ENCODE measurements at places on chromosomes 2 and 18.
A peak's percentile ranks its signal among the peaks of the same experiment; 100 is the strongest.

DNA sequence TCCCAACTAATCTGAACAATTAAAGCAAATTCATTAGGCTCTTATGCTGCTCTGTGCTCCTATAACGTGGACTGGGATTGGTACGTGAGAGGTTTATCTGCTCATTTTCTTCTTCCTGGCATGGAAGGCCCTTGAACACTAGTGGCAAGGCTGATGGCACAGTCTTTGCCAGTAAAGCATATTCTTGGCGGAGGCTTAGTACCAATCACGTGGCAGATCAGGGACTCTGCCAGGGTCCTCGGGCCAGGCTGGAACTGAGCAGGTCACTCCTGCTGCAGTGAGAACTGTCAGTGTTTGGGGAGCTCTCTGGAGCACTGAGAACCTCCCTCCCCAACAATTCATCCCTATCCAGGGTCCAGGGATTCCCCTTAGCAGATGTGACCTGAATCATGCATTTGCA lies 3.7 kb upstream of the ALPK2 start:
- DNase-seq = no peak

DNA sequence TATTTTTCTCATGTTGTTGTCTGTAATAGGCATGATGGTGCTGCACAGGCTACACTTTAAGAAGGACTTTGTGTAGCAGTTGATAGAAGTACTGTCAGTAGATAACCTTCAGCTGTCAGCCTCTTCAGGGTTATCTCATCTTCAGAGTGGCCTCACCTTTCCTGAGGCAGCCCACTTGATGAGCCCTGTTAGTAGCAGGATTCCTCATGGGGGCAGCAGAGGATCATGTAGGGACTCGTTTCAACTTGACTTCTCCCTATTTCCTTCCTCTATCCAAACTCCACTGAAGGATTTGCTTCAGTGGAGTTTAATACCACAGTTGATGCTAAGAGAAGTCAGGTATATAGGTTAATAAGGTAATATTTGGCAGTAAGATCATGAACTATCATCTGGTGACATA lies 530.3 kb upstream of the FSIP2 start:
- no peak for DNase-seq

- no peak for DNase-seq
These were observed 149.7 kb upstream of the ZNF236 start for GRCh38 chr18:76672627-76673026.

- DNase-seq = no peak
These were observed 190.7 kb downstream of the RDH14 start for GRCh38 chr2:18369760-18370159.

GRCh38 chr2:149056541-149057255 lies 18.2 kb downstream of the LYPD6B start:
- no peak for DNase-seq

GRCh38 chr2:168254158-168254935 lies 7.0 kb upstream of the STK39 start:
- DNase-seq = no peak

GRCh38 chr18:47166294-47166693 lies 9.9 kb downstream of the IER3IP1 start:
- no peak for DNase-seq

GRCh38 chr2:15808944-15809343 lies 131.4 kb upstream of the MYCN start:
- DNase-seq = no peak

- no peak for DNase-seq
These were observed 47.1 kb downstream of the MREG start for GRCh38 chr2:215966274-215966673.

- peak; percentile 51 for DNase-seq
These were observed 201.7 kb downstream of the MREG start for GRCh38 chr2:215811409-215812345.

DNA sequence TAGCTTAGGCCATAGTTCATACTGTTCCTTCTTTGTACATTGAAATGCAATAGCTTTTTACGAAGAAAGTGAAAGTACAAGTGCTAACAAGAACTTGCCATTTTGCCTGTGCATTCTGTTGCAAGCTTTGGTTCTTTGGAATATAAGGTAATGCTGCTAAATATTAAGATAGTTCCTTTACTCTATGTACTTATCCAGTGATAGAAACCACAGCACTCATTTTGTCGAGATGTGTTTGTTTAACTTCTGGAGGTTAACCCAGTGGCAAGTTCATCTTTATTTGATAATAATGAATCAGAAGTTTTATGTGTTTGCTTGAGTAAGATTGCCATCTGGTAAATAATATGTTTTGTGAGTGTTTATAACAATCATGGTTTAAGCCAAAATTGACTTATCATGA lies 373.1 kb upstream of the FANCL start:
- no peak for DNase-seq

- no peak for DNase-seq
These were observed 400.5 kb upstream of the TCF4 start for GRCh38 chr18:55988537-55988936.

GRCh38 chr2:188808947-188809355 lies 165.2 kb upstream of the COL3A1 start:
- no peak for DNase-seq

GRCh38 chr2:241035818-241036396 lies 37.5 kb downstream of the SNED1 start:
- peak; percentile 32 for DNase-seq

- DNase-seq = peak; percentile 24
These were observed 52.8 kb upstream of the IL1RL1 start for GRCh38 chr2:102258386-102259074.

GRCh38 chr2:71130905-71131244 lies 441 bp downstream of the MPHOSPH10 start:
- no peak for DNase-seq

- DNase-seq = no peak
These were observed 201.2 kb downstream of the CBLN2 start for GRCh38 chr18:72342933-72343332.

- DNase-seq = no peak
These were observed 7.0 kb upstream of the ALPK2 start for GRCh38 chr18:58635891-58636290.

DNA sequence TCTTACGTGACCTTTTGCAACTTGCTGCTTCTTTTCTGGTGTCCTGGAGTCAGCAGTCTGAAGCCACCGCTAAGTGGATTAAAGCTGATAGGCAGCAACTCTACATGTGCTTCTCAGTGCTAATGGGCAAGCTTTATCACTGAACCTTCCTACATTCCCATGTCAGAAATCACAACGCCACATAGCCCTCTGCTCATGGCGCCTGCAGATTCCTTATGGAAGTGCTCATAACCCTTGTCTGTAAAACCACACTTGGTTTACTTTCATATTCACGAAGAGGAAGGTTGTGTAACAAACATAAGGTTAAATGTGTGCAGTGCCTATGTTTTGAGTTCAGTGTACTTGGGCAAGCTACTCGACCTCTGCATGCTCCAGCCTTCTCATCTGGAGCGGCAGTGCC lies 319.8 kb downstream of the FBXO15 start:
- no peak for DNase-seq

DNA sequence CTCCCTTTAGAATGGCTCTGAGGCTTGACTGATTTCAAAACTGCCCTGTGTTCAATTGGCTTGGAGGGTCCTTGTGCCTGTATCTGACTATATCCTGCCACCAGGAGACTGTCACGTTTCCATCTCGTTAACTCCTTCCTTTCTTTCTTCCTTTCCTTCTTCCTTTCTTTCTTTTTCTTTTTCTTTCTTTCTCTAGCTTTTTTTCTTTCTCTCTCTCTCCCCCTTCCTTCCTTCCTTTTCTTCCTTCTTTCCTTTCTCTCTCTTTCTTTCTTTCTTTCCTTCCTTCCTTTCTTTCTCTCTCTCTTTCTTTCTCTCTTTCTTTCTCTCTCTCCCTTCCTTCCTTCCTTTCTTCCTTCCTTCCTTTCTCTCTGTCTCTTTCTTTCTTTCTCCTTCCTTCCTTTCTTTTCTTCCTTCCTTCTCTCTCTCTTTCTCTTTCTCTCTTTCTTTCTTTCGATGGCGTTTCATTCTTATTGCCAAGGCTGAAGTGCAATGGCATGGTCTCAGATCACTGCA lies 38.1 kb upstream of the EML6 start:
- no peak for DNase-seq

- DNase-seq = no peak
These were observed 38.1 kb downstream of the TMEM37 start for GRCh38 chr2:119469661-119470297.

GRCh38 chr2:75607988-75608683 lies 38.4 kb upstream of the MRPL19 start:
- DNase-seq = no peak

DNA sequence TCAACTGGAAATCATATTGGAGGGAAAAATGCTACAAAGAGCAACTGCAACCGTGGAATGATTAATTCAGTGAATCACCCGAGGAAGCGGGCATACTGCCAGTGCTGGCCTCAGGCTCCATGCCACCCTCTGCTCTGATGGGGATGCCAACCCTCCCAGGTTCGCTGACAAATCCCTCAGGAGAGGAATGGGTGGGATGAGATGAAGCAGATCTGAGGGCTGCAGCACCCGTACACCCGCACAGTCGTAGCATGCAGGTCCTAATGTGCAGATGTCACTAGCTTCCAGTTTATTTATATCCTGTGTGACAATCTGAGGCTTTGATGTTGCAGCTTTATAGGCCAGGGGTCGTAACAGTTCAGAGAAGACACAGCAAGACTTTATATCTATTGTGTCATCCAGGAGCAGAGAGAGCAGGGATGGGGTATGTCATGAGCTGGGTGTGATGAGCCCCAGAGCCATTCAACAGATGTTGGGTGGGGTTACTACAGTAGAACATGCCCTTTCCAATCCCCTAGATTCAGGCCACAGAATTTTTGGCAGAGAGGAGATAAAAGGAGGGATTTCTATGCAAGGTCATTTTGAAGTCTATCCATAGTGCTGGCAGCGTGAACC lies 44.6 kb downstream of the DPP4 start:
- DNase-seq = no peak

- DNase-seq = no peak
These were observed 39.8 kb upstream of the ASAP2 start for GRCh38 chr2:9166579-9167377.

DNA sequence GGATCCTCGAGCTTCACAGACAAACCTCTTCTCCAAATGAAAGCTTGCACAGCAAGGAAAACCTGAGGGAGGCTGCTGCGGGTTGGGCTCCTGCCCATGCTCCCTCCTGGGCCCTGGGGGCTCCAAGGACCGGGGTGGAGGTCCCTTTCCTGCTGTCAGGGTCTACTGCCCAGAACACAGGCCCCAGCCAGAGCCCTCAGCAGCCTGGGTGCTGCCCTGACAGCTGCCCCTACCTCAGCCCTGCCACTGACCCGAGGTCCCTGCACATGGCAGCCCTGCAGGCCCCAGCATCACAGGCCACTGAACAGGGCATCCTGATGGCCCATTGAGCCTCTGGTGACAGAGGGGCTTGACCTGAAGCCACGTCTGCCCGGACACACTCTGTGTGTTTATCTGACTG lies 41.0 kb downstream of the CROCC2 start:
- DNase-seq = no peak

- DNase-seq = no peak
These were observed 22.5 kb downstream of the GATA6 start for GRCh38 chr18:22191923-22192322.

DNA sequence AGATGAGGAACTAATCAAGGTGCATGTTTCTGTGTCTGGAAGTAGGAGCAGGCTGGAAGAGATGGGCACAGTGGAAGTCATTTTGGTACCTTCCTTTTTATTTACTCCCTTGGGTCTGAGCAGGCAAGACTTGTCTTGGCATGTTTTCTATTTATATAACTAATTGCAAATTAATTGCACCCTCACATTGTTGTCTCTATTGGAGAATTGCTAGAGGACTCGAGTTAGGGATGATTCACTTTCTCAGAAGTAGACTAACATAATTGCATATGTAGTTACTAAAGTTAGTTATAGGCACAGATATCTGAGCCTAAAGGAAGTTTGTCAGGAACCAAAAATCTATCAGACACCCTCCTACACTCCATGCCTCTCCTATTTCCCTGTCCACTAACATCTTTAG lies 92.8 kb upstream of the NRP2 start:
- DNase-seq = no peak

DNA sequence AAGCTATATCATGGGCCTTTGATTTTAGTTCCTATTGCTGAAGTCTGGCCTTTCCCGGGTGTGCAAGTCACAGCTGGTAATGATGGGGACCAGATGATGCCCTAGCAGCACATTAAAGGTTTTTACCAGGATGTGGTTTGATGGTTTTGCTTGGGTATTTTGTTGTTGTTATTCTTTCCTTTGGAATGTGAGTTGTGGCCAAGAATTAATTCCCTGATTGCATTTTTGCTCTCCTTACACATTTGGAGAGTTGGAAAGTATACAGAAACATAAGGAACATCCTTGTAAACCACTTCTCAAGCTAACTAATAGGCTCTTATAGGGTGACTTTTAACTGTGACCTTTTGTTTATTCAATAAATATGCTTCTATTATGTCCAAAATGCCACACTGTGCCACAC lies 154.1 kb upstream of the MMADHC start:
- DNase-seq = no peak

- no peak for DNase-seq
These were observed 131.0 kb upstream of the CHAC2 start for GRCh38 chr2:53636596-53636995.

GRCh38 chr2:187842978-187843847 lies 289.0 kb upstream of the TFPI start:
- DNase-seq = no peak

DNA sequence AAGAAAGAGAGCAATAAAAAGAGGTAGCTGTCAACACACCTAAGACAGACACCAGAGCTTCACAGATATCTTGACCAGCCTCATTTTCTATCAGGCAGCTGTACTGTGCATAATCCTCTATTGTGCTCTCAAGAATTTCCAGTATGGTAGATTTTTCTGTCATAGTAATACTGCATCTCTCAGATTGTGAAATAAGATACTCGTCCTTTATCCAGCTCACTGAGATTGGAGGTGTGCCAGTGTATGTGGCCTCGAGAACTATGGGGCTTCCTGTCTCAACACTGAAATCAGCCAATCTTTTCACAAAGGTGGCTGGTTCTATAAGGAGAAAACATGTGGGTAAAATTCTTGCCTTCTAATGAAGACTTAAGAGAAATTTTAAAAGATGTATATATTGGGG lies 88.9 kb downstream of the TTN start:
- no peak for DNase-seq

GRCh38 chr2:31859959-31860358 lies 150.8 kb downstream of the MEMO1 start:
- no peak for DNase-seq

DNA sequence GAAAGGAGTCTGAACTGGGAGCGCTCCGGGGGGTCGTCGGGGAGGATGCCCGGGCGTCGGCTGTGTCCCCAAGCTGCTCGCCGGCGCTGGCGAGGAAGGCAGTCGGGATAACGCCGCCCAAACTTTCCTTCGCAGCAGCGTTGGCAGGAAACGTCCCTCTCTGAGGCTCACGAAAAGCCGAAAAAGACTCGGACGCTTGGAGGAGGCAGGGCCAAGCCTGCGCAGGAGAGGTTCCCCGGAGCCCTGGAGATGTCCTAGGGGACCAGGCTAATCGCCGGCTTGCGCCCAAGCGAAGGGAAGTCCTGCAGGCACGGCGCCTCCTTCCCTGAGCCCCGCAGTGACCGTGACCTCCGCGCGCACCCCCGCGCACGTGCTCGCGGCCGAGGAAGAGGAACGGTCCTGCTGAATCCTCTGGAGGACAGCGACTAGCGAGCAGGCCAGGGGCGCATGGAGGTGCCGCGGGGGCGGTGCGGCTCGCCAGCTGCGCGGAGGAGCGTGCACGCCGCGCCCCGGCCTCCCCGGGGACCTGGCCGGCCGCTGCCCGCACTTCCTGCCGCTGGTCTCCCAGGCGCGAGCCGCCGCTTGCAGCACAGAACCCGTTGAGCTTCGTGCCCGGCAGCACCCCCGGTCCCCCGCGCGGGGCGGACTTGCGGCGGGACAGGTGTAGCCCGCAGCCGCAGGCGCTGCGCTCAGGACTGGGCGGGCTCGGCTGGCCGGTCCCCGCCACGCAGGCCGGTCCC lies at the start of gene SH3RF3:
SH3RF3 (plus strand) TSS at position 590 of the 740 bp plus-strand sequence.
- DNase-seq = peak; percentile 67
